Central memory CD4-positive, alpha-beta T cell (primary cell): ENCODE measurements at places on chromosomes 5 and 9.

DNA sequence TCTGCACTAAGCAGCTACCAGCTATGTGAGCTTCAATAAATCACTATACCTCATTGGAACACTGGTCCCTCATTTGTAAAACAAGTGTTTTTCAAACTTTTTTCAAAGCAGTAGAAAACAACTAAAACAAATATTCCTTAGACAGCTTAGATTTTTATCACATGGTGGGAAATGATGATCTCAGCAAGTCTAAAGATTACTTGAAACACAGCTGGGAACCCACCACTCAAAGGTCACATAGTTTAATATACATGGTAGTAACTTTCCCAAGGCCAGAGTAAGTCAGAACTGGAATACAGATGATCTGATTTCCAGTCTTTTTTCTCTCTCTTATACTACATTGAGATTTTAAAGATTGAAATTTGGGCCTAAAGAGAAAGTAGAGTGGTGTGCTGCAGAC, 850 bp upstream of the C6 start:
- DNase-seq: no peak

DNA sequence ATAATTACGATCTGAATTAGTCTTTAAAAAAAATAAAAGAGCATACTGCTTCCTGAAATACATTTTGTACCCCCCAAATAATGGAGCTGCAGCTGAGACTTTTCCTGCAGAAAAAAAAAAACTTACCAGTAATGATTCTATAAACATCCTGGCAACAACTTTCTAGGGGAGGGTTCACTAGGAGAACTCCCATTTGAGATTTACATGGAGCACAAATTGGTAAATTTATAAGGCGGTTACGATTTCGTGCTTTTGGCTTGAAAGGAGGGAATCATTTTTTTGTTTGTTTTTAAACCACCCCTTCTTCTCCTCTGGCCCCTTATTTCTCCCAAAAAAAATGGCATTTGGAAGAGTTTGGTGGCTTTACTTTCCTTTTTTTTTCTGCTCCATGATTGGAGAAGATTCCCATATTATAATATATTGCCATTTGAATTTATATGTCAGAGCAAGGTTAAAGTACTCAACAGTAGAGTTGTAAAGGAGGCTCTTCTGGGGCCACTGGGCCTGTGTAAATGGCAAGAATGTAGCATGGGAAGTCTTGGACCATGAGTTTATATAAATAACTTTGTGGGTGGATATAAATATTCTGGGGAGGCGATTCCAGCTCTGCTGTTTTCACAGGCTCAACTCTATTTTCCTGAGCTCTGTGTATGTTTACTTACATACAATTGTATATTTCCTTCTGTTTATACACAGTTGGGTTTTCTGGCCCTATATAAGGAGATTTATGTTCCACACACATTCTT, 159.9 kb downstream of the CSNK1G3 start:
- no peak for DNase-seq

DNA sequence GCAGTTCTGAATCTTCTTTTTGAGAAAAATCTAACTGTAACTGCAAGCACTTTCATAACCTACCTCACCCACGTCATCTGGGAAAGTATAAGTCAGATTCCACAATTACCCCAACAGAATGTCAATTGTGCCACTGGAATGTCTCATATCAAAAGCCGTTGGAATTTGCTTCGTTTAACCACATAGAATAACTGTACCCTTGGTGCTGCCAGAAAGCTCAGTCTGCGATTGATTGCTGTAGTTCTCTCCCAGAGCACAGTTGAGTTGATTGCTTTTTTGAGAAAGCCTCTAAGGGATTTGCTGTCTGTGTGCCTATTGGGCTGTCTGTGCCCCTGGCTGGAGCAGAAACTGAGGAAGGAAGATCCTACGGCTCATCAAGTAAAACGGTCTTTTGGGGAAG, 583.6 kb downstream of the TMEM38B start:
- no peak for DNase-seq

DNA sequence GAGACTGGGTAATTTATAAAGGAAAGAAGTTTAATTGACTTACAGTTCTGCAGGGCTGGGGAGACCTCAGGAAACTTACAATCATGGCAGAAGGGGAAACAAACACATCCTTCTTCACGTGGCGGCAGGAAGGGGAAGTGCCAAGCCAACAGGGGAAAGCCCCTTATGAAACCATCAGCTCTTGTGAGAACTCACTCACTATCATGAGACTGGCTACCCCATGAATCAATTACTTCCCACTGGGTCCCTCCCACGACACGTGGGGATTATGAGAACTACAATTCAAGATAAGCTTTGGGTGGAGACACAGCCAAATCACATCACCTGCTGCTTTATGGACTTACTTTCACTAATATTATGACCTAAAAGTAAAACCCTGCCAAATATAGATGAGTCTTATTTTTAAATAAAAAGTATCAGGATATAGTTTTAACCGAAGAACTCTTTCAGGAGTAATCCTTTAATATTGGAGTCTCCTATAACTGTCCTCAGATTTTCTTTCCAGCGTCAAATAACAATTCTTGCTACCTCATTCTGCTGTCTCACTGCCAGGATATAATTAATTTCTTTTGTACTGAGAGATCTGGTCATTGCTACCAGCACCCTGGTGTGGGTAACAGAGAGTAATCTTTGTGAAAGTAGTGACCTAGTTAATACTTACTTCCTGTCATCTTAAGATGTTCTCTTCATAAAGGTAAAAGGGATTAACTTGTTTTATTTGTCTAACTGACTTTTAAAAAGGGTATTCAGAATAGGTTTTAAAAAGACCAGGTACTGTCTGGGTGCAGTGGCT, 68.6 kb downstream of the NLN start:
- DNase-seq: peak; percentile 7
